ENCODE measurements at places on chromosomes 4 and X.
A peak's percentile ranks its signal among the peaks of the same experiment; 100 is the strongest.

GRCh38 chrX:75784680-75785491 lies at the start of gene MAGEE2:
Gene MAGEE2, minus strand, starts transcription at chrX:75785254. Its CDS starts 203 bp downstream, at chrX:75785051.
- DNase-seq = peak; percentile 4

GRCh38 chrX:70826715-70827114 lies 81.8 kb downstream of the TEX11 start:
- DNase-seq = no peak

DNA sequence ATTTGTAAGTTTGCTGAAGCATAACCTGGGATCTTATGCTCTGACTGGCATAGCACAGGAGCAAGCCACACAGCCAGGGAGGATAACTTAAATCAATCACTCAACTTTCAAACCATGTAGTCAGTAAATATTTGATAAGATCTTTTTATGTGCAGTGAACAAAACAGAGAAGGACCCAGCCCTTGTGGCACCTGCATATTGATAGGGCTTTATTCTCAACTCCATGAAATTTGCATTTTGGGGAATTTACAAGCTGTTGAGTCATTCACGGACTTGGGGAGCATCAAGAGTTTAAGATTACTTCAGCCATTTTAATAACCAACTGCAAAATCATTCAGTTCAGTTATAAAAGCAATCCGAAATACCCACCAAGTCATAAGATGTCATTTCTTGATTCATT lies 122.6 kb downstream of the COMMD8 start:
- DNase-seq = no peak

DNA sequence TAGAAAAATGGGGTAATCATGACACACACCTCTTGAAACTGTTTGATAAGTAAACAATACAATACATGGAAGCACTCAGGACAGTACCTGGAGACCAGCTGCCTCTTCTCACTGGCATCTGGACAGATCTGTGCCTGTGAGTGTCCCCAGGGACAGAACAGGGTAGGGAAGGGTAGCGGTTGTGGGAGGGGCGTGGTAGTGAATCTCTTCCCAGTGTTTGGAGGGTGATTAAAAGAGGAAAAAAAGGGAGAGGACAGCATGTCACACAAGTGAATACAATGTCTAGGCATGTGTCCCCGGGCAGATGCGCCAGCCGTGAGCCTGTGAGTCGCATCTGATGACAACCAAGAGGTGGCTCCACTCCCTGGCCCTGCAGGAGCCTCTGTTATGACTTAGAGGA lies 138.8 kb upstream of the MSX1 start:
- no peak for DNase-seq

- no peak for DNase-seq
Measured at GRCh38 chrX:10401239-10401638, 219.1 kb downstream of the MID1 start.

DNA sequence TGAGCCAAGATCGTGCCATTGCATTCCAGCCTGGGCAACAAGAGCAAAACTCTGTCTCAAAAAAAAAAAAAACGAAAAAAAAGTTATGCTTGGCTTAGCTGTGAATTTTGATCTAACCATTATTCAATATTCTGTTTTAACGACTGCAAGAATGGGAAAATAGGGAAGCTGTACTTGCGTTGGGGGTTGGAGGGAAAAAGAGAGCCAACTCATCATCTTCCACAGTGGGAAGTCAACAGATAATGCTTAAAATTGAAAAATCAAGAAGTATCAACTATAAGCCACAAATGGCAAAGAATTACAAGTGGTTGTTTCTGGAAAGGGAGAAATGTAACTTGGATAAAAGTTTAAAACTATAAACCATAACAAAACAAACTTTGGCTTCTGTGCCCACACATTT lies 2.9 kb downstream of the TEC start:
- DNase-seq = no peak

DNA sequence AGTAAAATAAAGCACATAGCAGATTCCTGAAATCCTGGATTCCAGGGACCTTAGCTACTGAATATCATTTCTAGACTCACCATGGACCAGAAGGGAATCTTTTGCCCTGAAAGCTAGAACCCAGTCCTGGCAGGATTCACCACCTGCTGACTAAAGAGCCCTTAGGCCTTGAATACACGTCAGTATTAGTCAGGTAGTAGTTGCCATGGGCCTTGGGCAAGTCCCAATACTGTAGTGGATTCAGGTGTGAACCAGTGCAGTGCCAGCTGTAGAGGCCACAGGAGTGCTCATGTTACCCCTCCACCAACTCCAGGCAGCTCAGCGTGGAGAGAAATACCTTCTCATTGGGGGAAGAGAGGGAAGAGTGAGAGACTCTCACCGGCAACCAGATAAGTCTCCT lies 64.1 kb upstream of the UBQLN2 start:
- no peak for DNase-seq

DNA sequence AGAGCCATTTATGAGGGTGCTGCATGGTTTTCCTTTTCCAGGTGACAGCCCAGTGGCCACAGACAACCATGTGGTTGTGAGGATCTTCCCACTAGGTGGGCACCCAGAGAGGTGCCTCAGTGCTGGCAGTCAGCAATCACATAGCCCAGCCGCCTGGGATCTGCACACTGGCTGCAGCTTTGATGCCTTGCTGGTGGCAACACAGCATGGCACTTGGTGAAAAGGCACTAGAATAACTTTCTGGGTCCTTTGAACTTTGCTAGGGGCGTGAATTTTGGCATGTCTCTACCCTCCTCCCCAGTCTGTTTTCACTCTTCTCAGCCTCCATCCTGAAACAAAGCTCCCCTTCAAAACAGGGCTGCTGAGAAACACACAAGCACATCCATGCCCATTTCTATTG lies 108.8 kb upstream of the RPL34 start:
- DNase-seq = no peak

- DNase-seq = peak; percentile 80
Measured at GRCh38 chr4:70993181-70994068, at the start of gene DCK. Gene DCK, plus strand, starts transcription at chr4:70993649. Its CDS starts 187 bp downstream, at chr4:70993836.

DNA sequence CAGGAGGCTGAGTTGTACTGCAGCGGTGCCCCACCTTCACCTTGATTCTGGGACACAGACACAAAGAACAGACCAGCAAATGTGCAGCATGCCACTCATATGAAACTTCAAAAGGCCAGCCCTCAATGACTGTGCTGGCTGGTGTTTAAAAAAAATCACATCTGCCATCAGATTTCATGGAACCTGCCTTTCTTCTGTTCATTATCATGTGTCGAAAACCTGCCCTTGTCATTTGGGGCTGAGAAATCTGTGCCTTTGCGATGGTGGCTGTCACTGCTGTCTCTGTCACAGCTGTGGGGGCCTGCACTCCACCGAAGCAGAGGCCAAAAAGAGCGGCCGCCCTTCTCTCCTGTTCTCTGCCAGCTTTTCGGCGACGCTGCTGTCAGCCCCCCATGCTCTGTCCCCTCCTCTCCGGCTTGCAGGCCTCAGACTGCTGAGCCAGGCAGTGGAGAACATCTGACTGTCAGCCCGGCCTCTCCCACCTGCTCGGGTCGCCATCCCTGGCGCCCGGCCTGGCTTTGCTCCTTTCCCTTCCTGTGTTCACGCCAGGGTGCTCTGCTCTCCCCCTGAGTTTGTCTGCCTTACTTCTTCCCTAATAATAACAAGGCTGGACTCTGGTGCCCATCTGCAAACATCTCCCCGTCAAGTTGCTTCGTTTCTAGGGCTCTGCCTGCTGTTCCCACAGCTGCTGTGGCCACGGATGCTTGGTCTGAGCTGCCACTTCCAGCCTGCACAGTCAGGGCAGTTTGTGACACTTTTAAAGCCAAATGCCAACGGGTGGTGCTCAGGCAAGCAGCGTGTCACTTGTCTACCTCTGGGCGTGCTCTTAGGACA lies 355.2 kb downstream of the UNC5C start:
- DNase-seq = peak; percentile 31

- DNase-seq = no peak
Measured at GRCh38 chr4:165970703-165971420, 97.8 kb downstream of the TLL1 start.

Data from occipital lobe (tissue), 3 donors.